ENCODE measurements at places on chromosomes 7 and 10.

GRCh38 chr7:98168904-98169621 lies 42.2 kb upstream of the BHLHA15 start:
- DNase-seq: no peak

DNA sequence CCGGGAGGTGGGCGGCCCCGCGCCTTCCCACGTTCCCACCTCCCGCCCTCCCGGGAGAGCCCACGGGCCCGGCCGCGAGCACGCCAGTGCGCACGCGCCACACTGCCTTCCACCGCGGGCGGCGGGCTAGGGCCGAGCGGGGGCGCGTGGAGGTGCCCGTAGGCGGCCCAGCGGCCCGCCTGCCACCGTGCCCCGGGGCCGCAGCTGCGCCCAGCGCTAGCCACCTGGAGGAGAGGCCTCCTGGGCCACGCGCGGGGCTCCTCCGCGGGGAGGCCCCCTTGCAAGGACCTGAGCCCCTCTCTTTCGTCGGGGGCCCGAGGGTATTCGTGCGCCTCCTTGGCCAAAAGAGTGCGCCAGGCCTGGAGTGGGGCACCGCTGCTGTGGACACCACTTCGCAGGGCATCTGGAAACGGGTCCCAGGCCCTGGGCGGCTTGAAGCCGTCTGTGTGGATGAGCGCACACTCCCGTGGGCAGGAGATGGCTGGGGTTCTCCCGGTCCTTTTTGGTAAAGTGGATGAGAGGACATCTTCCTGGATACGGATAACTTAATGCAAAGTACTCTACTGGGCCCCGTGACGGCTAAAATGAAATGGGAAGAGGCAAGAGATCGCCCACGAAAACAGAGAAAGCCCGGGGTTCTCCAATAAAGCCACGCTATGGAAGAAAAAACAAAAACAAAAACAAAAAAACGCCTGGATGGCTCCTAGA lies 9.0 kb upstream of the EBF3 start:
- DNase-seq: no peak

DNA sequence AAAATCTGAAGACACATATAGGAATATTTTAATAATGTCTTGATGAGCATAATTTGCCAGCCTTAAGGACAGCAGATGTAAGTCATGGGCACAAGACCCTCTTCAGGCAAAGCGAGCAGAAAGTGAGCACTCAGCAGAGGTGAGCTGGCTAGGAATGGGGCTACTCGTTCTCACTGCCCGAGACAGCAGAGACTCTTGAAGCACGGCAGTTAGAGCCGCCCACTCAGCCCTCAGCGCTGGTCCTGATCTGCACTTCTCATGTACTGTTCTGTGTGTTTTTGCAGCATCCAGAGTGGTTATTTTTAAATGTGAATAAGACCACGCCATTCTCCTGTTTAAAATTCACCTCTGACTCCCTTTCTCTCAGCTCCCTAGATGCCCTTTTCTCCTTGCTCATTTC lies 65.3 kb downstream of the GFRA1 start:
- DNase-seq: no peak

DNA sequence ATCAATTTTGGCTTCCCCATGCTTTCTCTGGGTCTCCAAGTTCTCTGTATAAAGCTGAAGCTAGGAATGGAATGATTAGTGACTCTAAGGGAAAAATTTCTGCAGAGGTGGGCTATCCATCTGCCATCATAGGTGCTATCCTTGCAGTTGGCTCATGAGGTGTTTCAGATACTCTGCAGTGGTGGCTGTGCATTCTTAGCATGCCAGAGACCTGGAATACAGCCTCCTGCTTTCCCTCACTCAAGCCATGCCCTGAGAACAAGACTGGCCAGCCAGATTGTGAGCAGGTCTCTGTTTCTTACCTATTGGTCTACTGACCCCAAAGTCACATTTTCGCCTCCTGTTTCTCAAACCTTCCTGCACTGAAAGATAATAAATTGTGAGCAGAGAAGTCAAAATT lies 719.6 kb downstream of the CCSER2 start:
- DNase-seq: no peak

DNA sequence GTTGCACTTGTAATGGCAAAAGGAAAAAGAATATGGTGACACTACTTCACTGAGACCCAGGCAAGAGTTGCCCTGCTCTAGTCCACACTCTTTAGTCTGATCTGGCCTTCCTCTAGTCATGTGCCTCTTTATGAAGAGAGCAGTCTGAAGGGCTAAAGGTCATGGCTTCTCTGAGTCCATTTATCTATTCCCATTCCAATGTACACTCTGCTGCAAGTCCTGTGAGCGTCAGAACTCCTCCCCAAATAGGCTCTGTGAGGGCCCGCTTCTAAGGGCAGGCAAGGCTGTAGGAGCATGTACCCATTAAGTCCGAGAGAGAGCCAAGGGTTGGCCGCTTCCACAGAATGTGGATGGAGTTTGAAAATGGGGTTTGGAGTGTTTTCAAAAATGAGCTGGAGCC lies 209.3 kb downstream of the AHR start:
- no peak for DNase-seq

- DNase-seq: no peak
These were observed 19.4 kb downstream of the AKR1C2 start for GRCh38 chr10:4984223-4984622.

- no peak for DNase-seq
These were observed 27.0 kb upstream of the SUN1 start for GRCh38 chr7:805261-805660.

DNA sequence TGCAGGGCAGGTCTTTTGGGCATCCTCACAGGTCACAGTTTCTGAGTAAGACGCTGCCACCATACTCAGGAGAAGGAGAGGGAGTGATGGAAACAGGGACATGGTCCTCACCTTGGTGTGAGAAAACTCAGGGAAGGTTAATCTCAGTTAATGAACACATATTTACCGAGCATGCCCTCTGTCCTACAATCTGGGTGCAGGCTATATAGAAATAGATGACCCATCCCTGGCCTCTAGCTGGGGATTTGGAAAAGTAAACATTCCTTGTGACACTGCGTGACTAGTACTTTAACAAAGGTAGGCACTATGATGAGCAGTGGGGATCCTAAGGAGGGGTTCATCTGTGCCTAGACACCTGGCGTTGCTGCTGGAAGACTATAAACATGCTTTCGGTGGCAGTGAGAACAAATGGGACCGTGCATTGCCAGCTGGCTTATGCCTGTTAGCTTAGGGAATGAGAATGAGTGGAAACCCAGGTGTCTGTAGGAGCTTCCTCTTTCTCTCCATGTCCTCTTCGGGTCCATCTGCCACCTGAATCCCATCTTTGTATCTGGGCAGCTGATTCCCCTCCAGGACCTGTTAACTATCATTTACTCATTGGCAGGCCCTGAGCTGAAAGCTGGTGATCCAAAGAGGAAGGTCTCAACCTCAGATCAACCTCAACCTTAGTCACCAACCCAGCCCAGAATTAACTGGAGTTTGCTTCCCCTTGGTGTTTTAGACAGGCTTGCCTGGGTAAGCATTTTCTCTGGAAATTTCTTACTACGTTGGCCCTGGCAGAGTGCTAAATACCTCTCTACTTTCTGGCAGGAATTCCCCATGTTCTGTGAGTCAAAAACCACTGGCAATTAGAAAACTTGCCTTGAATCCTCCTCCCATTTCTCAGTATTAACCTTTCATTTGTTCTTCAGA lies 794 bp downstream of the MBL2 start:
- DNase-seq: no peak

DNA sequence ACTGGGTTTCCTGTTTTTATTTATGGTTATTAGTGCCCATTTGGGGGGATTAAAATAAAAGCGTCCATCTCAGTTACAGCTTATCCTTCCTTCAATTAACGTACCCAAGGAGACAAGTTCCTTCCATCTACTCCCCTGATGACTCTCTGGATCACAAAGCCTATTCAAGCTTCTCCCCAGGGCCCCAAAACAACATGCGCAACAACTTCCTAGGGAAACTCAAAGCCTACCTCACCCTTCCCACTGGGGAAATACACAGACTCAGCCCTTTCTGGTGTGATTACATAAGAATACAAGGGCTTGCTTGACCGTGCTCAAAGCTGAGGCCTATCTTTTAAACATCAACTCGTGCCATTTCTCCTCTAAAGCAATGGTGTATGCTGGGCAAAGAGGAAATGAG lies 112.4 kb downstream of the CDK6 start:
- DNase-seq: no peak

DNA sequence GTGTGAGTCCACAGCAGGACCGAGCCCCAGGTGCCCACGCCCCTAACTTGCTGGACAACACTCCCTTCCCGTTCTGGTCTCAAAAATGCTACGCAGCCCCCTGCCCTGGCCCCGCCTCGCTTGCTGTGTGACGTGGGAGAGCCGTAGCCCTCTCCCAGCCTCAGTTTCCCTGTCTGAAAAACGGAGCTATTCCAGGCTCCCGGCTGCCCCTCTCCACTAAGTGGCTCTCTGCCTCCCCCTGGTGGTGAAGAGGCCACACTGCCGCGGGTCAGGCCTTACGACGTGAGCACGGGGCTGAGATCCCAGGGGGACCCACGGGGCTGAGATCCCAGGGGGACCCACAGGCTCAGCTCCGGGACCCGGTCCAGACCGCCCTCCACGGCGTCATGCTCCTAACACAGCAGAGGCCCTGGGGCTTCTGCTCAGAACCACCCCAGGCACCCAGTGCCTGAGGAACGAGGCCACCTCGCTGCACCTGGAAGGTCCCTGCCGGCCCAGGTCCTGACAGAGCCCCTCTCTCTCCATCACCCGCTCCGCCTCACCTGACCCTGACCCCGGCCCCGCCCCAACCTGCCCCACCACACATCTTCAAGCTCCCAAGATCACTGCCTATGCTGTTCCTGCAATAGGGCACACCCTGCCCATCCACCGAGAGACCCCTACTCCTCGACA lies 26.7 kb downstream of the MICALL2 start:
- peak; percentile 85 for DNase-seq

DNA sequence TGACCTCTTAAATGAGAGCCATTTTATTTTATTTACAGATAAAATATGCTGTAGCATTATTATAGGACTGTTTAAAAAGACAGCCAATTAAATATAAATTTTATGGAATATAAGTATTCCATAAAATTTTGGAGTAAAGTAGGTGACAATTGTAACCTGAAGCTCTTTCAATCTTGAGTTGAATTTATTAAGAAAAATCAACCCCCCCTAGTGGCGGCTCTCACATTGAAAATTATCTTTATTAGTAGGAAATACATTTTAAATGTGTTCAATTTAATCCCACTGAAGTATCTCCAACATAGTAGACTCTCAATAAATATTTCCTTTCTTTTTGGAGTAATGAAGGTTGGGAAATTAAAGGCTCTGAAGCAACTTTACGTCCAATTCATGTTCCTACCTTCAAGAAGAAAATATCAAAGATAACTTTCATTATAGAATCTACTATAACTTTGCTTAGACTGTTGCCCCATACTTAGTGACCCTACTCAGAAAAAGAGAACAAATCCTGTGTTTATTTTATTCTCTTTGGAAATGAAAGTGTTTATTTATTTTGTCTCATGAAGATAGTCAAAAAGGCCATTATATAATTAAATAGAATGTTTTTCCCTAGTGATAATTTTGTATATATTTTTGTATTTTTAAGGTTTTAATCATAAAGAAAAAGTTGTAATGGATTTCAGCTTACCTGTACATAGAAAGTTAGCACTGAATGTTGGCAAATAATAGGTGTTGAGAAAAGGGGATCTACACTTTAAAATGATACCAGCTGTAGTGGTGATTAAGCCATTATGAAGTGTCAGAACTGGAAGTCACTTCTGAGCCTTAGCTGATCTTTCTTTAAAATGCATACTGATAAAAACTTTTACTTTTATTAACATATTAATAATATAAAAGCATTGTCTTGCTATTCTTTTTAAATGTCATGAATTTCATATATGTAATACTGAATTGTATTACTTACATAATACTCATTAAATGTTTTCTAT lies 3.3 kb downstream of the AHR start:
- DNase-seq: no peak

- no peak for DNase-seq
These were observed 648.1 kb upstream of the FOXK1 start for GRCh38 chr7:4033996-4034395.
